ENCODE measurements at places on chromosomes 16 and 17.

- no peak for DNase-seq
Observed at GRCh38 chr16:10668322-10669045, 26.2 kb downstream of the TEKT5 start.

DNA sequence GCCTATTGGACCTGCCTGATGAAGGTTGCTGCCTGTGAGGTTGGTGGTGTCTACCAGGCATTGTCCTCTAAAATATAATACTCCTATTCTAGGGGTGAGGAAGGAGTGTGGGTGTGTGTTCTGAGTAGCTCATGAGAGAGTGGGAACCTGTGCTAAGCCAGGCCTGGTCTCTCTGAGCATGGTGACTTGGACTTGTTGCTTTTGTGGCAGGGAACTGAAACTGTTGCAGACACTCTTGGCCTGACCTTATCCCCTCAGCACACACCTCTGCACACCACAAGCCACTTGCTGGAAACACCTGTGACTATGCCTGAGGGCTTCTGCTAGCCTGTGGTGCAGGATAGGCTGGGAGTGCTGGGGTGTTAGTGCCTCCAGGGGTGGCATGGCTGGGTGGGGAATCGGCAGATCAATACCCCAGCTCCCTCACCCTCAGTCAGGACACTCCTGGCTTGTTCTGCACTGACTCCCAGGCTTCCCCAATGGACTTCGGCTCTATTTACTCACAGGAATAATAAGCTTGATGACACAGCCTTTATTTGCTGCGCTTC is 29.9 kb downstream of the PLCG2 start:
- no peak for DNase-seq

DNA sequence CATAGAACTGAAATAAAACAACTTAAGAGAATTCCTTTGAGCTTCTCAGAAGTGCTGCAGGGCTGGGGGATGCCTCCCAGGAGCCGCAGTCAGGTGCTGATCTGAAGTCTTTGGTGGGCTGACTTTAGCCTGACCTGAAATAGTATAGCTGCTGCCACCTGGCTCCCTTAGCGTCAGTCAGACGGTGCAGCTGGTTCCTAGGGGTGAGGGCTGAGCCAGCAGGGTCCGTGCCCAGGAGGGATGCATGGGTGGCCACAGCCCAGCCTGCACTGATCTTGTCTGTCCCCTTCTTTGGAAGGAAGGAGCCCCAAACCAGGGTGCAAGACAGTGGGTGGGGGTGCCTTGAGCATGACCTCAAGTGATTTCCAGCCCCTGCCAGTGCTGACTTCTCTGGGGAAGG is 11.5 kb downstream of the MAPT start:
- no peak for DNase-seq

DNA sequence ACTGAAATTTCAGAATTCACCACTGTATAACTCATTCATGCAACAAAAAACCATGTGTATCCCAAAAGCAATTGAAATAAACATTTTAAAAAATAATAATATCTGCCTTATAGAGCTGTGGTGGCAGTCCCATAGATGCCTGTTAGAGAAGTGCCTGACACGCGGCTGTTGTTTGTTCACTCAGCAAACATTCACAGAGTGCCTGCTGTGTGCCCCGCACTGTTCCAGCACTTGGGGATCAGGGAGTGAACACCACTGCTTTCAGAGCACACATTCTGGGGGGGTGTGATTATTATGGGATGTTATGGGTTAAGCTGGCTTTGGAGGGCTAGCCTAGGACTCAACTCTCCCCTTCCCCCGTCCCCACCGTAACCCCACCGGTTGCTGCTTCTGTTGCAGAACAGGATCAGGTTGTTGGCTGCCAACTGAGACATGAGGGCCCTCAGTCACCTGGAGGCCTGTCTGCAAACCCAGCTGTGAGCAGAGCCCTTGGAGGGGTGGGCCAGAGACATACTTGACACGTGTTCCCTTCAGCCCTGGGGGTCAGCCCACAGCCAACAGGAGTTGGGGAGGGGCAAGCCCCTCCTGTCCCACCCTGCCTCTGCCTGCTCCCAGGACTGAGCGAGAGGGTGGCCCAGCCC is 103.3 kb upstream of the CIBAR2 start:
- DNase-seq, result no peak

Measured in stimulated activated CD8-positive, alpha-beta memory T cell treated with anti-CD3 and anti-CD28 coated beads, Interleukin-4, amount 100 ng/mL, for 1 hour (primary cell).